ENCODE measurements at places on chromosomes 1 and 21.

DNA sequence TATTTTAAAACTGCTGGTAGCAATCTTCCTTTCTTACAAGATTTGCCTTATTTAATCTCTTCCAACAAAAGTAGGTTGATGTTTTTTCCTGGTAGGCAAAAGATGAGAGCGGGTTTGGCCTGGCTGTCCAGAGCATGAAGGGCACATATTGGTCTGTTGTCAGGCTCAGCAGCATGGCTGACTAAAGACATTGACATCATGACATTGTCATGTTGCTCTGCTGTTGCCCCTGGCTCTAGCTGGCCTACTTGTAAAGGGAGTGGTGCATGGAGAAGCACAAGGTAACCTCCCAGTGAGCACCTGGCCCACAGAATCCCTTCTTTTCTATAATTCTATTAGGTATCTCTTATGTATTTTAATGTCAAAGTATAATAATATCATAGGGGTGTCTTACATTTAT lies 23.6 kb downstream of the GNPAT start:
- DNase-seq = no peak

- no peak for DNase-seq
Observed at GRCh38 chr1:10168912-10169514, 41.4 kb upstream of the KIF1B start.

DNA sequence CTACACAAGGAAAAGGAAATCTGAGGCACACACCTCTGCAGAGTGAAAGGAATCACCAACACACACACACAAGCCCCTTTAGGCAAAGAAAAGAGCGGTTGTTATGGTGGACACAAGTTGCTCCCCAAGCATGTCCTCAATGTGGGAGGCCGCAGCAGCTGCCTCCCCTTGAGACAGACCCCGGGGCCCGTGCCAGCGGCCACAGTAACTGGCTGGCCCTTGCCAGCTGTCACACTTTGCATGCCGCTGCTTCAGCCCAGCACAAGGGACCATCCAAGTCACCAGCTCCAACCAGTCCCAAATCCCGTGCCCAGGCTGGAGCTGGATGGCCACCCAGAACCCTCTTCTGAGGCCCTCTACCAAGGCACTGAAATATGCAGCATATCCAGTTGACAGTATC lies 2.9 kb upstream of the OLIG1 start:
- no peak for DNase-seq

GRCh38 chr1:227790868-227791267 lies 24.6 kb upstream of the PRSS38 start:
- DNase-seq = no peak

DNA sequence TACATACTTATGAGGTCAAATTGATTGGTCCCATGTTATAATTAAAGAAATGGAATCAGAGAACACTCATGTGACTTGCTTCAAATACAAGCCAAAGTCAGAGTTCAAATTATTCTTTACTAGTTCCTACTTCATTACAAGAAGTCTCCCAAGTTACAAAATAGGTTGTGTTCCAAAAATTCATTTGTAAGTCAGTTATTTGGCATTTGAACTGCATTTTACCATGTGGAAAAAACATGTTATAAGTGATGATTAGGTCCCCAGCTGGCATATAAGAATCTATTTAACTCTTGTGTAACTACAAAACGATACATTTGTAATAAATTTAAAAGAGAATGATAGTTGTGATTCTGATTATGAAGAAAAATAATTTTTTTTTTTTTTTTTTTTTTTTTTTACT lies 124.1 kb downstream of the DISP1 start:
- DNase-seq = no peak

DNA sequence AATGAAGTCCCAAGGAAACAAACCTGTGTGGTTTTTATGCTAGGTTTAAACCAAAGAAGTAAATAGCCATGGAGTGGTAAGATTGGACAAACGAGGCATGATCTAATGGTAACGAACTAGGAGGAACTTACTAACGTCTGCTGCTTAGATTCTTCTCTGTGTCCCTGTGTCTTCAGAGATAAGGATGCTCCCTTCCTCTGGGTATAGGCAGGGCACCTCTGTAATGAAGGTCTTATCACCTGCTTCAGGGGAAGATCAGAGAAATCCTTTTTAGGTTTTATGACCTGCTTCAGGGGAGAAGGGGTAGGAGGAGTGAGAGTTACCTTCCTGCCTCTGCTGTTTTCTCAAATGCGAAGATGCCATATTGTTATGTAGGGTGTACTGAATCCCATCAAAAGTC lies 214.9 kb upstream of the L1TD1 start:
- DNase-seq = no peak

DNA sequence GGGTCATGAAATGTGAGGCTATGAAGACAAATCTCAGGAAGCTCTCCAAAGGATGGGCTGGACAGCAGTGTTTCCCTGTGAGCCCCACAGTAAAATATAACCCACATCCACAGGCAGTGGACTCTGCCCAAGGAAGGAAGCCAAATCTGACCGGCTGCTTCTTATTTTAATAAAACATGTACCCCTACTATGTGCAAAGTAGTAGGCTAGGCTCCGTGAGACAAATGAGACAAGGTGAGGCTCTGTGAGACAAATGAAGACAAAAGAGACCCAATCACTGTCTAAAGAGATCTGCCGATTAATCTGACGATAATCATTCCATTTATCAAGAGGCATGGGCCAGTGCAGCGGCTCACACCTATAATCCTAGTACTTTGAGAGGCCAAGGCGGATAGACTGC lies 2.1 kb downstream of the ASAP3 start:
- no peak for DNase-seq

All from stimulated activated CD8-positive, alpha-beta memory T cell treated with anti-CD3 and anti-CD28 coated beads, Interleukin-7, amount 100 ng/mL, for 4 hours (primary cell).